ENCODE measurements at places on chromosomes 6 and 20.

DNA sequence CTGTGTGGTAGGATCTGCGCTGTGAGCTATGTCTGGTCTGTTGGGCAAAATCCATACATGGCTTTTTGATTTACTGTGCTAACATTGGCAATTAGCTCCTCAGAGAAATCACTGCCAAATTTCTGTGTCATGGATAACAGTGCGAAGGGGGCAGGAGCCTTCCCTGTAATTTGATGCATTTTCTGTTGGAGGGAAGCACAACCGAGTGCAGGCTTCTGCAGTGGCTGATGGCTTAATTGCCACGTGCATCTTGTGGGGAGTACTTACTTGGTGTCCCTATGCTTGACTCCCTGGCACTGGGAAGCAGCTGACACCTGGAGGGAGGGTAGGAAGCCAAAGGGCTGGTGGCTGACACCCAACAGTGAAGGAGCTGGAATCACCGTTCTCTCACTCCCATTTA, 99.3 kb upstream of the PROKR2 start:
- no peak for DNase-seq

GRCh38 chr6:42007286-42008137, 42.8 kb upstream of the TAF8 start:
- DNase-seq = no peak

DNA sequence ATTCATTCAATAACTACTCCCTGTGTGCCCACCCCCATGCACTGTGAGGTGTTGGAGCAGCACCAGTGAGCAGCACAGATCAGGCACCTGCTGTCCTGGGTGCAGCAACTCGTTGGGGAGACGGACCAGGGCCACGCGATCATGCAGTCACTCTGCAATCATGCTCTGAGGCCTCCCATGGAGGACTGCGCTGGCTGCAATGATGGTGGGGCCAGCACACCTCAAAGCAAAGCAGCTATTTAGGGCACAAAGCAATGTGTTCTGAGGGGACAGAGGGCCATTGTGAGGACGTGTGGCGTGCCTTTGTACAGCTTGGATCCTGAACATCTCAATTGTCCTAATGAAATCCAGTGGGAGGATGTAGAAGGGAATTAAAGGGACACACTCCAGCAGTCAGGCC, 41.0 kb upstream of the MPC1 start:
- no peak for DNase-seq

GRCh38 chr6:157096105-157096504, 227.2 kb downstream of the TMEM242 start:
- DNase-seq = no peak

DNA sequence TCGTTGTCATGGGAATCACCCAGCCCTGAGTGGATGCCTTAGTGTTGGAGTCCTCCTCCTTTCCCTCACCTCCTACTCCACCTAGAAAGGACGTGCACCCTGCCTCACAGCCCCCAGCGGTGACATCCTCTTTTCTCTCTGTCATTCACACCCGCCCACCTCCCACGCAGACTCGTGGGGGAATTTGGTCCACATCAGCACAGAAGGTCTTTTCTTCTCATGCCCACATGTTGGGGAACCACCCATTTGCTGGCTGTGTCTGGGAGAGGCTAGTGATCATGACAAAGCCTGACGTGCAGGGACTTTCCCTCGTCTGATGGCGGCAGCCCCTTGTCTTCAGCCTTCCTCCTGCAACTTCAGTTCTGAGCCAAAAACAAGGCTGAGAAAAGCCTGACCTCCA, 96.0 kb upstream of the CNKSR3 start:
- DNase-seq = no peak

DNA sequence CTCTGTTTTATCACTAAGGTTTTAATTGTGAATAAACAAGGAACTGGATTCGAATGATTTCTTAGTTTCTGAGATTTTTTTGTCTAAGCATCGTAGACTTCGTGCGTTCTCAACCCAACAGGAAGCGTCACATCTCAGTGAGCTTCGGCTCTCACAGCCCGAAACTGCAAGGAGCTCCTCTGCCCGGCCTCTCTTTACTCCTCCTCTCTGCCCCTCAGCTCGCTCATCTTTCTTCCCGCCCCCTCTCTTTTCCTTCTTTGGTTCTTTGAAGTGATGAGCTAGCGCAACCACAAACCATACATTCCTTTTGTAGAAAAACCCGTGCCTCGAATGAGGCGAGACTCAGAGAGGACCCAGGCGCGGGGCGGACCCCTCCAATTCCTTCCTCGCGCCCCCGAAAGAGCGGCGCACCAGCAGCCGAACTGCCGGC, 480 bp upstream of the NT5E start:
- peak; percentile 64 for DNase-seq

DNA sequence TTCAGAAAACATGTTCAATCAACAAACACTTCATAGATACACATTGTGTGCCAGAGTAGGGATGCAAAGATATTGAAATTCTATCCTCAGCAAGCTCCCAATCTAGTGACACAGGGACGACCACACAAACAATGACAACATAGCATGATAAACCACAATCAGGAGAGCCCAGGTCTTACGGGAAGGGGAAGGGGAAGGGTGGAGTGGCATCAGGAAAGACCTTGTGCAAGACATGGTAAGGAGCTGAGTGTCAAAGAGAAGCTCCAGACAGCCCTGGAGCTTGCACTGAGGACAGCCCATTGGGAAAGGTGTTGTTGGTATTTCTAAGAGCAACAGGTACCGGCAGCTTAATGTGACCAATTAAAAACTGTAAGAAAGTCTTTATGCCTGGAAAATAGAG, 103.6 kb downstream of the PDE7B start:
- no peak for DNase-seq

DNA sequence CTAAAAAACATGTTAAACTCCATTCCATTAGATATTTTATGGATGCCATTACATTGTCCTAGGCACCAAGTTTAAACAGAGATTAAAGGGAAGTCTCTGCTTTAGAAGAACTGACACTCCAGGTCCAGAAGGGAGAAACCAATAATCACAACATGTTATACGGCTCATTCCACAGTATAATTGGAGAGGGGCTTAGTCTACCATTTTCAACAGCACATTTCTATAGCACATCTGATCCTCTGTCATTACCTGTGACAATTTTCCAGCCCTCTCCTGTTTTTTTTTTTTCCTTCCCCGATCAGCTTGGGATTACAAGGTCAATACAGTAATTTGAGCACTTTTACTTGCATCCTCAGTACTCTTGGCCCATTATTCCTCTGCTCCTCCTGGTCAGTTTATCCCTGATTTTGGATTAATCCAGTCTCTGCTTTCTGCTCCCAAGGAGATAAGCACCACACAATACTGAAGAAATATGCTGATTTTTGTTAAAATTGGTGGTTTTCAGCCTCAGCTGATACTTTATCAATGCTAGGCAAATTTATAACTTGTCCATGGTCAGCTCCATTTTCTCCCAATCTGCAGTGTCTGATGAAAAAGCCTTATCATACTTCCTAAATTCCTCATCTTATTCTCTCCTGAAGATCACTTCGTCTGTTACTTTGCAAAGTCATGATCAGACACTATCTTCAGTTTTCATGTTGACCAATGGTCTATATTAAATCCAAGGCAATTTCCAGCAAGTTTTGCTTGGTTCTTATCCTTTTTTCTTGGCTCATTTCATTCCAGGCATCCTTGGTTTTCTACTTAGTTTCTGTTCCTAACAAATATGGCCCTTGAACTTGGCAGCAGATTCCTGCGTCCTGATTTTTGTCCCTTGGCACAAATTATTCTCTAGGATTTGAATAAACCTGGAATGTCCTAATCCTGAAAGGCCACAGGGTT, 30.8 kb upstream of the SYNCRIP start:
- DNase-seq = no peak

- no peak for DNase-seq
These were observed 32.5 kb downstream of the SUN5 start for GRCh38 chr20:32971703-32972161.

DNA sequence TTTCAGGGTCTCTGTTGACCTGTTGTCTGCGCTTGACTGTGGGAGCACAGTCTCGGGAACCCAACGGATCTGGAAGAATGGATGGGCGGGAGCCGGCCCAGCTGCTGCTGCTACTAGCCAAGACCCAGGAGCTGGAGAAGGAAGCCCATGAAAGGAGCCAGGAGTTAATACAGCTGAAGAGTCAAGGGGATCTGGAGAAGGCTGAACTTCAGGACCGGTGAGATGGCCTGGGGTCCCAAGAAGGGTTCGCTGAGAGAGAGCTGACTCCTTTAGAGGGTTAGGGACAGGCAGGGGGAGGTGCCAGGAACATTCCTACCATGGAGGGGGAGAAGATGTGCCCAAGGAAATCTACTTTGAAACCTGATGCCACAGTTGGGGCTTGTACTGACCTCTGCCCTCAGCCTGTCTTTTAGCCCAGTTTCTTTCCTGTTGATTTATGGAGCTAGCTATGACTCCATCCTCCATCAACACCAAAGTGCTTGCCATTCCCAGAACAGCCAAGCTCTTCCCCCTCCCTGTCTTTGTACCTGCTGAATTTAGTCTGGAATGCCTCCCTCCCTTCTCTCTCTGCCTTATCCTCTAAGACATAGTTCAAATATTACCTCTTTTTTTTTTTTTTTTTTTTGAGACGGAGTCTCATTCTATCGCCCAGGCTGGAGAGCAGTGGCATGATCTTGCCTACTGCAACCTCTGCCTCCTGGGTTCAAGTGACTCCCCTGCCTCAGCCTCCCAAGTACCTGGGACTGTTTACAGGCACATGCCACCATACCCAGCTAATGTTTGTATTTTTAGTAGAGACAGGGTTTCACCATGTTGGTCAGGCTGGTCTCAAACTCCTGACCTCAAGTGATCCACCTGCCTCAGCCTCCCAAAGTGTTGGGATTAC, 12.2 kb downstream of the CEP250 start:
- peak; percentile 78 for DNase-seq

GRCh38 chr6:138618168-138618567, 118.9 kb upstream of the NHSL1 start:
- DNase-seq = no peak

DNA sequence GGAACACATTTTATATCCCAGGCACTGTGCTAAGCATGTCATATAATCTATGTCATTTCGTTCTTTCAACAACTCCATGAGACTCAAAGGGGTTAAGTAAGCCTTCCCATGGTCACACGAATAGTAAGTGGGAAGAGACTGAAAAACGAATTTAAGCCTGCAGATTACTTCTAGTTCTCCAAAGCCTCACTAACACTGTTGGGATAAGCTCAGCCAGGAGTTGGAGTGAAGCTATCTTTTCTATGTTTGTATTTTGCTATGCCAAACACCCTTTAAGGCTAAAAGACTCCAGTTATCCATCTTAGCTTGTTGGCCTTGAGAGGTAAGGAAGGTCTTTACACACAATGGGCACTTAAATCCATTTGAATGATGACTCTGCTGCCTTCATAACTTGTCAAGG, 148.1 kb upstream of the UST start:
- DNase-seq = no peak

DNA sequence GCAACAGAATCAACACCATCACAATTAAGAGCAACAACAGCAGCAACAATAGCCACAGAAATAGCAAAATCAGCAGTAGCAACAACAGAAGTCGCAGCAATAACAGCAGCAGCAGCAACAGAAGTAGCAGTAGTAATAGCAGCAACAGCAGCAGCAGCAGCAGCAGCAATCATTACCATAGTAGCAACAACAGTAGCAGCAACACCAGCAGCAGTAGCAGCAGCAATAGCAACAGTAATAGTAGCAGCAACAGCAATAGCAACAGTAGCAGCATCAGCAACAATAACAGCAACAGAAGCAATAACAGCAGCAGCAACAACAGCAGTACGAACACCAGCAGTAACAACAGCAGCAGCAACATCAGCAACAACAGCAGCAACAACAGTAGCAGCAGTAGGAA, 39.8 kb downstream of the SLC22A2 start:
- peak; percentile 28 for DNase-seq

- DNase-seq = no peak
These were observed 73.4 kb downstream of the SSR1 start for GRCh38 chr6:7239590-7239948.

- DNase-seq = no peak
These were observed 182.3 kb upstream of the RAB32 start for GRCh38 chr6:146361128-146361924.

DNA sequence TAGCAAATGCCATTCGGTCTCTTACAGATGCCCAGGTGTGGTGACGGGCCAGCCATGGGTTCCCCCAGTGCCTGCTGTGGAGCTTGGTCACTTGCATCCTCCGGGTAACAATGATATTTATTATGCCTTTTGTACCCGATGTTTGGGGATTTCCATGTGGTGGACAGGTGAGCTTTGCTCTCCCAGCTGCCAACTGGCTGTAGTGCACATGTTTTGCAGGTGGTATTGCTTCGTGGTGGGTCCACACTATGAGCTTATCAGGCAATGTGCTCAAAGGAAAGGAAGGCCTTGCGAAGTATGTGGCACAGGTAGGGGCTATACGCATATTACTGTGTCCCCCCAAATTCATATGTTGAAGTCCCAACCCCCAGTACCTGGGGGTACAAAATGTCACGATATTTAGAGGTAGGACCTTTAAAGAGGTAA, 4.2 kb upstream of the CTCFL start:
- no peak for DNase-seq

DNA sequence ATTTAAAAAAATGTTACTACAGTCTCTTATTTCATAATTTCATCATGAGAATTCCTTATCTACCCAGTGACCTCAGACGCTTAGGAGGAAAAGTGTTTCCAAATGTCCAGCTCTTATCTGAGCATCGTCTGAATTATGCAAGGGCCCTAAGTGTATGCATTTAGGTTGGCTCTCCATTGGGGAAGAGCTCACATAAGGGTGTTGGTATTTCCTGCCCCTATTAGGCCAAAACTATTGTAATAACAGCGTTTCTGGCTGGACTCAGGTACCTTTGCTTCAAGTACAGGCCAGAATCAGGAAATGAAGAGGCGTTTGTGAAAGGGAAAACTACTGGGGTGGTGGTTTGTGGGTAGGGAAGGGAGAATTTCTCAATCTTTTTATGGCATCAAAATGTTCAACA, 40.4 kb upstream of the SGK1 start:
- DNase-seq = no peak

GRCh38 chr6:170355661-170356060, 49.1 kb downstream of the FAM120B start:
- no peak for DNase-seq

- DNase-seq = peak; percentile 71
These were observed 14.5 kb downstream of the RMND1 start for GRCh38 chr6:151437401-151437800.

- DNase-seq = no peak
These were observed 87.9 kb downstream of the BFSP1 start for GRCh38 chr20:17443131-17443858.

DNA sequence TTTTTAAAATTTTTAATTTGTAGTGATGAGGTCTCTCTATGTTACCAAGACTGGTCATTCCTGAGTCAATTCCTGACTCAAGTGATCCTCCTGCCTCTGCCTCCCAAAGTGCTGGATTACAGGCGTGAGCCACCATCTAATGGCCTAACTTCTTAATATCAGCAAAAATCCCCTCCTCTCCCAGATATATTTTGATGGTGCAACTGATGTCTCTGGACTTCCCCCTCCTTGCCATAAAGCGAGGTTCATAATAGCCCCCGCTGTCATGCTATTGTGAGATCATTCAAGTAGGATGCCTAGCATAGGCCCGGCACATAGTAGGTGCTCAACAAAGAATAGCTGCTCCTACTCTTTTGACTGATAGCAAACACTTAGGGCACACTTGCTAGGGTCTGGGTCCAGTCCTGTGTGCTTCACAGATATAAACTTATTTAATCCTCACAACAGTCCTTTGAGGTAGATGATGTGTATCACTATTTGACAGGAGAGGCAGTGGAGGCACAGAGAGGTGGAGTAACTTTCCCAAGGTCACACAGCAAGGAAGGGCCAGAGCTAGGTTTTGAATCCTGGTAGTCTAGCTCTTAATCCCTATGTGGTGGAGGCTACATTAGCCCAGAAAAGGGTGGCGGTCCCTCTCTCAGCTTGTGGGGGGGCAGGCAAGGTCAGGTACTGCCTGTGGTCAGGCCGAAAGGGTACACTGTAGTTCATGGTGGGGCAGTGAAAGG, 14.6 kb downstream of the SRC start:
- no peak for DNase-seq
